ENCODE measurements at places on chromosomes 2 and 18. TPM values are rescaled to one million over a fixed set of nuclear protein-coding genes. Genes with fewer than 3 reads are reported as not detected.

DNA sequence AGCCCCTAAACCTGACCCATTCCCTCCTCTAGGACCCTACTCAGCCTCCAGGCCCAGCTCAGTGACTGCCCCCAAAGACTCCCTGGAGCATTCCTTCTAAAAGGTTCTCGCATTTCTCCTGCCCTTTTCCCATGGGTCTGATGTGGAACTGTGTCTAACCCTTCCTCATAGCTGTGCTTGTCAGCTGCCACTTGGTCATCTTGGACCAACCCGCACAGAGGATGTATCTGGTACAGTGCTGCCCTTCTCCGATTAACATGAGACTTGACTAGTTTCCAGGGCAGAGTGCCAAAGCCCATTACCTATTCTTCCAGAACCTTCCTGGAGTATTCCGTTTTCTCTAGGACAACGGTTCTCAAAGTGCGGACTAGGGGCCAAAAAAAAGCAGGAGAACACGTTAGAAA, 518 bp upstream of the NFU1 start:
- H3K4me3 ChIP-seq: peak overlapping the region; percentile 95
- peaks cover 5% of the 10 kb centered on the region for H3K36me3 ChIP-seq
- DNase-seq: no peak
- H3K4me1 ChIP-seq: peaks cover 45% of the 10 kb centered on the region
- H3K27ac ChIP-seq: peak overlapping the region; percentile 92

DNA sequence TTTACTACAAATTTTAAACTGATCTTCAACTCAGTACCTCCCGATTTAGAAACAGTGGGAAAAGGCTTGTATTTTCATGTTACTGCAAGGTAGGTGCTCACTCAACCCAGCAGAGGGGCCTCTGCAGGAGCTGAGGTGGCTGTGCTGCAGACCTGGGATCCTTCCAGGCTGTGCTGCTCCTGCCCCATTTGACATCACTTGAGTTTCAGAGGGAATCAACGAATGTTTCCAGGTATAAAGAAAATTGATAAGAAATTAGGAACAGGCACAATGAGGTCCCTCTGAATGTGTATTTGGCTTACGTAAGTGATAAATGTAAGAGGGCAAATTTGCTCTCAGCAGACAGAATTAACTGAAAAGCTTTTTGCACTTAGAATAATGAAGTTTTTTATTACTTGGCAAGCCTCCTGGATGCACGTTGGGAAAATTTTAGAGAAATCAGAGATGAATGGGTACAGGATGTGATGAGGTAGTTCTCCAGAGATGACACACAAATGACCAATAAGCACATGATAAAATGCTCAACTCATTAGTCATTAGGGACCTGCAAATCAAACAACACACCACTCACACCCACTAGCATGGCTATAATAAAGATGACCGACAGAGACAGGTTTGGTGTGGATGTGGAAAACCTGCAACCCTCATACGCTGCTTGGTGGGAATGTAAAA, 114.0 kb downstream of the NOL10 start:
- H3K27me3 ChIP-seq: no peaks in the 10 kb centered on the region
- H3K27ac ChIP-seq: no peak overlapping the region
- no peak for DNase-seq

DNA sequence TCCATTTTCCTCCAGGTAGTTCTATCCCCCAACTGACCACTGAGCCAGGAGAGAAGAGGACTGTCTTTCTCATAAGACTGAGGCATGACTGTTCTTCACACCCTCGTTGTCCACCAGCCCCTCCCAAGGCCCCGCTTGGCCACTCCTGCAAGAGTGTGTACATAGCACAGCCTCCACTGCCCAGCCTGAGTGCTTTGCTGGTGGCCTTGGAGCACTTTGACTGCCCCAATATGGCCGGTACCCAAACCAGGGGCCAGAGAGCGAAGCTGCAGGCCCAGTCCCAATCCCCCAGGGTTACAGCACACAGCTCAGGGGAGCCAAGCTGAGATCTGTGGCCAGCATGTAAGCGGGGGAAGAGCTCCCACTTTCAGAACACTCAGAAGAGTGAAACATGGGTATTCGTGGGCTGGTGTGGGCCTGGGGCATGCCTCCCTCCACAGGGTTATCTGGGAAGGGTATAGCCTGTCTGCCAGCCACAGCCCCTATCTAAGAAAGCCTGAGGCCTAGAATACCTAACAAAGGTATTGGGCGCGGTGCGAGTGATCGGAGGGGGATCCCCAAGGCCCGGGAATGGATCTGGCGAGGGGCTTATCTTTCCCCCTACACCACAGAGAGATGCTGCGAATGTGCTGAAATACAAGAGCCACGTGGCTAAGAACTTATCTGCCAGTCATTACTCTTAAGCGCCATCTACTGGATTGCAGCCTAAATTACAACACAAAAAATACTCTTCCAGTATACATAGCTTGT, 163.8 kb downstream of the WDPCP start:
- no peak overlapping the region for H3K4me3 ChIP-seq
- no peaks in the 10 kb centered on the region for H3K27me3 ChIP-seq
- H3K4me1 ChIP-seq: no peaks in the 10 kb centered on the region
- peak; percentile 2 for DNase-seq
- peaks cover 5% of the 10 kb centered on the region for H3K36me3 ChIP-seq

DNA sequence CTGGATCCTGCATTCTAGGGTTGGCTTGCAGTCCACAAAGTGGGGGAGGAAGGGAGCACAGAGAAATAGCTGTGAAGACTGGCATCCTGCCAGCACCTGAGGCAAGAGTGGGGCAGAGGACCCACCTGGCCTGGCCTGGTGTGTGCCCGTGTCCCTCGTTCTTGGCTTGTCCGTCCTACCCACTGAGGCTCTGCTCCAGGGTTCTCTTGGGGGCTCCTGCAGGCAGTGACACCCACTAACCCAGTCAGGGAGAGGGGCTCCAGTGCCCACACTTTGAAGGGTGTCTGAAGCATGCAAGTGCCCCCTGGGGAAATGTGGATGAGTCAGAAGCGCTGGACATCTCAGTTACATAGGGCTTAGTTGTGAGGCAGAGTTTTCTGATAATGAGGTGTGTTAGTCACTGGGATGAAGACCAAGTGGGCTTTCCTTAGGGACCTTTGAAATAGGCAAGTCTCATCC, 79.4 kb downstream of the SLC4A3 start:
- no peaks in the 10 kb centered on the region for H3K4me1 ChIP-seq
- H3K27me3 ChIP-seq: peaks cover 31% of the 10 kb centered on the region
- H3K27ac ChIP-seq: no peak overlapping the region
- no peaks in the 10 kb centered on the region for H3K36me3 ChIP-seq
- DNase-seq: no peak

GRCh38 chr2:21406911-21407310, 283.1 kb downstream of the TDRD15 start:
- H3K4me1 ChIP-seq: no peaks in the 10 kb centered on the region
- H3K27ac ChIP-seq: no peak overlapping the region
- H3K27me3 ChIP-seq: no peaks in the 10 kb centered on the region
- no peak overlapping the region for H3K4me3 ChIP-seq
- DNase-seq: no peak

- no peaks in the 10 kb centered on the region for H3K36me3 ChIP-seq
- no peak for DNase-seq
- no peak overlapping the region for H3K27ac ChIP-seq
- no peak overlapping the region for H3K4me3 ChIP-seq
- H3K4me1 ChIP-seq: no peaks in the 10 kb centered on the region
- peaks cover 55% of the 10 kb centered on the region for H3K27me3 ChIP-seq
These were observed 11.7 kb upstream of the C18orf63 start for GRCh38 chr18:74303936-74304335.

The CFAP65 gene
- not detected for total RNA-seq

All from activated T-cell treated with anti-CD3 and anti-CD28 coated beads, Interleukin-2, amount 50 U/mL, for 72 hours (primary cell).